ENCODE measurements at places on chromosomes 12 and 14.

DNA sequence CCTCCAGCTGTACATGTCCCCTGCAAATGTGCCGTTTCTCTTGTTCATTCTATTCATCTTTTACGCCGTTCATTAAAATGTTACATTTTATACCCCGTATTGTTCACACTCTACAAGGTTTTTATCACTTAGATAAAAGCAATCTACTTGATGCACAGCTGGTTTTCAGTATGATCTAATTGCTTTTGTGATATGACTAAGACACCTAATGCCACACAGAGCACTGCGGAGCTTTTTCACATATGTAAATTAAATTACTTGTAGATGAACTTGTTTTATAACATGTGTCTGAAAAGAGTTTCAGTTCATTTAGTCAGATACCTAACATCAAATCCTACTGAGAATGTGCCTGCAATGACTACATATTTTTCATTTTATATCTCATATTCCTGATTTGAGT, 40.9 kb upstream of the RERGL start:
- DNase-seq = no peak

DNA sequence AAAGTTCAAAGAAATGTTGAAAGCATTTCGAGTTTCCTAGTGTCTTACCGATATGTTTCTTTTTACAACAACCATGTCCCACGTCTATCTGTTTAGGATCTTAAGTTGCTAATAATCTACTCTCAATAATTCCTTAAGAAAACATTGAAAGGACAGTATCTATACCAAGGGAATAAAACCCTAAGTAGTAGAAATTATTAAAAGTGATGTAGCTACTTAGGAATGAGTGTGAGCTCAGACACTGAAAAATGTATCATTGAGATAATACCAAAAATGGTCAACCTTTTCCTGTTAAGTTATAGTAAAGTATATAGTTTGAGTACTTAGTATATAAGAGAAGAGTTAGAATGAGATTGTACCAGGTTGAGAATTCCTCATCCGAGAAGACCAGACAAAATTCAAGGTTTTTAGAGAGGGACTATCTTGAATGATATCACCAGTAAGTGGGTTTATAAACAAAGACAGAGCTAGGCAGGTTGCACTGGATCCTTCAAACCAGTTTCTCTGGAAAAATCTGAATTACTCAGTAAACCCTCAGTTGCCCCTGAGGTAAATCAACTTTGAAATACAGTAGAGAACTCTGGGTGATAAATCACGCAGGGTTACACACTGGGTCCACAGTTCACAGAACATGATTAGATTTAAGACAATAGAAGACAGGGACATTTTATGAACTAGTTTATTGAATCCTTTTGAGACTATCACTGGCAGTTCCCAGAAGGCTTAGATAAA, 96.8 kb downstream of the ERGIC2 start:
- DNase-seq = no peak

- DNase-seq = no peak
Observed at GRCh38 chr12:77888611-77889010, 57.9 kb downstream of the NAV3 start.

GRCh38 chr12:6193853-6194815, 6.1 kb upstream of the CD9 start:
- DNase-seq = no peak

DNA sequence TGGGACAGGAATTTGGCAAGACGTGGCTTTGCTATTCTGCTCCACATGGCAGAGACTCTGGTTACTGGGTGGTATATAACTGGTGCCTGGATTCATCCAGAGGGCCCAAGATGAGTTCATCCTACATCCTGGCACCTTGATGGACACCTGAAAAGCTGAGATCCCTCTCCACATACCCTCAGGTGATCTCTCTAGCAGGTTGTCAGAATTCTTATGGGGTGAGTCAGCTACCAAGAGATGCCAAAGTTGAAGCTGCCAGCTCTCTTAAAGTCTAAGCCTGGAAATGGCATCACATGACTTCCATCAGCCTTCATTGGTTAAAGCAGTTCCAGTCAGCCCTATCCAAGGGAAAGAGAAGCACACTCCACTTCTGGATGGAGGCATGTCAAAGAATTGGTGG, 300.7 kb upstream of the SEL1L start:
- DNase-seq = no peak

DNA sequence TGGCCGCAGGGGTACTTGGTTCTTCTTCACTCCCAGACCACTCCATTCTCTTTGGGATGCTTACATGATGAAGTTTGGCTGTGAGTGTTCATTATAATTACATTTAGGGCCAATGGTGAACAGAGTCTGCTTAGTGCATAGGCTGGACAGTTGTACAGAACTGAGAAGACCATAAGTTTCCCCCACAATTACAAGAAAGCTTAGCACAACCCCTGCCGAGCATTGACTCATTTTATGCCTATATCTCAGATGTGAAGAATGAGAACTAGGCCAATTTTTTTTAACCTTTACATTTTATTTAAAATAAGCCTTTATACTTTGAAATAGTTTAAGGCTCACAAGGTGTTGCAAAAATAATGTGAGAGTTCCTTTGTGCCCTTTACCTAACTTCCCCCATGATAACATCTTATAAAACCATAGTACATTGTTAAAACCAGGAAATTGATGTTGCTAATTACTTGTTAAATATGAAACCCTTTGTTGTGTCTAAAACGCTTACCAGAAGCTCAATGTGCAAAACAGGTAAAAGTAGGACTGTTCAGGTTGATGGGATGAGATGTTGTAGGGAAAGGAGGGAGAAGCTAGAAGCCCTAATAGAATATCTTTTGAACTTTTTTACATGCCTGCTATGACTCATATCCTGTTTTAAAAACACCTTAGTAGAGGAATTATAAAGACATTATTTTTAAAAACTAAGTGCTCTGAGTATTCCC, 47.2 kb downstream of the ALDH1L2 start:
- no peak for DNase-seq

- DNase-seq = no peak
Observed at GRCh38 chr14:21537090-21537424, 10.9 kb upstream of the SALL2 start.

- no peak for DNase-seq
Observed at GRCh38 chr12:29858270-29858786, 74.6 kb upstream of the TMTC1 start.
